ENCODE measurements at places on chromosomes 5 and 9.

DNA sequence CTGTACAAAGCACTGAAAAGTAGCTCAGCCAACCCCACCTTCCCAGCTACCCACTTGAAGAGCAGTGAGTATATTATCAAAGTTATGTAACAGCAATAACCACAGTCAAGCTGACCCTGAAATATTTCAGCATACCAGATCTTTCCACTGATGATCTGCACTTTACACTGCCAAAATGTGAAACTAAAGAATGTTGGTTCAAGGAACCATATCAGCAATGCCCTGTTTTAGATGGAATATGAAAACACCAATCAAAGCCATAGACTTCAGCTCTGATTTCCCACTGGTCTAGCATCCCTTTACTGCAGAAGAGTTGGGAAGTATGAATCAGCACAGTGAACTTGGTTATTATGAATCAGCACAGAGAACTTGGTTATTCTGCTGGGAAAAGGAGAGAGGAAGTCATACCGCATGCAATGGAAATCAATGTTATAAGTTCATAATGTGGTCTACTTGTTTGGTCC is 20.0 kb downstream of the CEMIP2 start:
- DNase-seq, result peak; percentile 89

- DNase-seq, result no peak
Measured at GRCh38 chr5:154271936-154272514, 81.5 kb downstream of the GALNT10 start.

DNA sequence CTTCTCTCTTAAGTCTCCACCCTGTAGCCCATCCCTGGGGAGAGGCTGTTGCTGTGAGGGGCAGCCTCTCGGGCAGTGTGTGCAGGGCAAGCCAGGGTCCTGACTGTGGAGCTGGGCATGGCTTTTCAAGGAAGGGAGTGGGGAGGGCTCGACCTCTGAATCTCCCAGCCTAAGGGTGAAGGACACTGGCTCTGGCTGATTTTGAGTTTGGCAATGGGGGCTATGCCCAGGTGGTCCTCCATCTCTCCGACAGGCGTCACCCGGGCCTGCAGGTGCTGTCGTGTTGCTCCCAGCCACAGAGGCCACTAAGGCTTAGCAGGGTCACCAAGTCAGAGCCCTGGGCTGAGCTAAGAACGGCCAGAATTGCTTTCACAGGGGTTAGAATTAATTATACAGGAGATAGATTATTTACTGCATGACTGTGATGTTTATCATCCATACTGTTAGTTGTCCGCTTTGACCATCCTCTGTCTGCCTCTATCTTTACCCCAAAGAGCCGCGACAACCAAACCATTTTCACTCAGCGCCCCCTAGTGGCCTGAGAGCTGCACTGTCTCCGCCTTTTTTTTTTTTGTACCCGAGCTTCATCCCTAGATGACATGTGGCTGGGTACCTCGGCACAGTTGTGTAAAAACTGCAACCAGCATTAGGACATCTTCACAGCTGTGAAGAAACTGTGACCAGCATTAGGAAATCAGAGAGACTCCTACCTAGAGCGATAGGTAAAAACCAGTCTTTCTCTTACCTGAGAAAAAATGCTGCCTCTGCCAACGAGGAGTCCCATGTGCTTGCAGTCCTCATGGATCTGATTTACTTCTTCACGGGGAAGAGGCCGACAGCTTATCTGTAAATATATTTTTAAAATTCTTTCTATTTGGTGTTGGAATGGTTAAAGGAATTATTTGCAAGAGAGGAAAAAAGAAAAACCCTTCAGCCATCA is 44.5 kb downstream of the AGXT2 start:
- DNase-seq, result peak; percentile 64

DNA sequence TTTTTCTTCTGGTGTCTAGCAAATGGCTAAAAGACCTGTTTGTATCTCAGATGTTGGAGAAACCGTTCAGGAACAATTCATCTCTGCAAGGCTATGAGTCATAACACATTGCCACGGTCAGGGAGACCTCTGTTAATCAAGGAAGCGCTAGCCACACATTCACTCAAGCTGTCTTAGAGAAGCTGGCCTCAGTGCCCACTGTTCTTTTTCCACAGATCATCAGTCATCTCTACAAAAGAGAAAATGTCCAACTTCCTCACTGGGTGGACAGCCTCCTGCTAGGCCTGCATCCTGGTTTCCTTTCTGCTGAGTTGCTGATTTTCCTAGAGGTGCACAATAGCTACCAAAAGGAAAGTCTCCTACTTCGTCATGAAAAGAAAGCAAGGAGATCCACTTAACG is 360.5 kb downstream of the BNC2 start:
- DNase-seq, result peak; percentile 54

- DNase-seq, result no peak
Measured at GRCh38 chr5:50854082-50854481, 187.6 kb downstream of the PARP8 start.

DNA sequence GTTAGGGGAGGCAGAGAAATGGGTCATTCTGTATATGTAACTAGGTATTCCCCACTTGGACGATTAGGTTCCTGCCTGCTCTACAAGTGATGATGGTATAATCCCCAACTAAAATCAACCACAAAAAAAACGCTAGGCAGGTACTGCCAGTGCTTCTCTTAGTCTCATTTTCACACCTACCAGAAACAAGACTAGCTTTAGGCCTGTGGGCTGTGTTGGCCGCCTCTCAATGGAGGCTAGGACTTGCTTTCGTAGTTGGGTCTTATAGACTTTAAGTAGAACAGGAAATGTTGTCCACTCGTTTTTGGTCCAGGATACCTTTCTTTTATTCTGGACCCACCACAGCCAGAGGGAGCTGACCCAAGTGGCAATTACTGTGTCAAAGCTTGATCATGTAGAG is 111.8 kb downstream of the UNC13B start:
- DNase-seq, result no peak

GRCh38 chr9:84804951-84805694 is 135.6 kb downstream of the NTRK2 start:
- DNase-seq, result no peak

DNA sequence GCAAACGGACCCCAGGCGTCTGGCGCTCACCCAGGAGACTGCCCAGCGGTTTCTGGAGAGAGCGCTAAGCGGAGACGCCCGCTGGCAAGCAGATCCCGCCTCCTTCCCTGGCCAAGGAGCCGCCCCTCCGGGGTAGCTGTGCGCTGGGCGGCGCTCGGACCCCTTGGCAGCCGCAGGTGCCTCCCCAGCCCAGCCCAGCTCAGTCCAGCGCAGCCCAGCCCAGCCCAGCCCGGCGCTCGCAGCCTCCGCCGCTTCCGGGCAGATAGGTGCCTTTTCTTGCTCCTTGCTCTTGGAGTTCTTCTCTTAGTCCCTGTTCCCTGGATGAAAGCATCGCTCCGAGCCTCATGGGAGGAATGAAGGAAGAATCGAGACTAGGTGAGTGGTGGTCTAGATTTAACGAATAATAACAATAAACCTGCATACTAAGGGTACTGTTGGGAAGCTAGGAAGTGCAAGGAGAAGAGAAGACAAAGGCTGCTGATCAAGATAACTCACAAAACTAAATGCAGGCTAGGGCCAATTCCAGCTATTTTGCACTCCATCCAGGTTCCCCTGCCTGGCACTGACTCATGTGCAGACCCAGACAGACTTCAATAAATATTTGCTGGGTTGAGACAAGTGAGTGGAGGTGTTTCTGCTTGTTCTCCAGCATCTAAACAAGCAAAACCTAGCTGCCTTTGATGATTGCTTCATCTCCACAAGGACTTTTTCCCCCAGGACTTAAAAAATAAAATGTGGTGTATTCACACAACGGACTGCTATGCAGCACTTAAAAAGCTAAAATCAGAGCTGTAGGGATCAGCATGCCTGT is at the start of gene STK32A:
Gene STK32A (plus strand): TSS at position 202 of the 811 bp plus-strand sequence. CDS start 4,609 bp downstream, outside the sequence.
- peak; percentile 37 for DNase-seq

GRCh38 chr9:97479496-97480159 is 21.8 kb upstream of the TMOD1 start:
- no peak for DNase-seq

DNA sequence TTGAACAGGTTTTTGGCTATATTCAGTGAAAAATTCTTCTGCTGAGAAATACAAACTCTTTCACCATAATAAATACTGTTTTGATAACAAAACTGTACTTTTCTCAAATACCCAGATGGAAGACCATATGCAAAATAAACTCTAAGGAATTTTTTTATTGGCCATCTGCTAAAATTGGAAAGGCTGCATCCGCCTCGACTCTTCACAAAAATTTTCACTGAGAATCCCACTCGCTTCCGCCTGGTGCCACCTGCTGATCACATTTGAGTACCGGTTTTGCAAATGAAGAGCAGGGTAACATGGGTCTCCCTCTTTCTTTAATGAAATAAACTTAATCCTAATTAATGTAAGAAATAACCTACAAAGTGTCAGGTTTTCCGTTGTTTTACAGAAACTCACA is 76.4 kb downstream of the TTLL11 start:
- DNase-seq, result no peak

GRCh38 chr9:30928045-30928444 is 1456.4 kb upstream of the ACO1 start:
- no peak for DNase-seq

GRCh38 chr5:112257976-112258375 is 161.1 kb downstream of the EPB41L4A start:
- DNase-seq, result no peak

GRCh38 chr5:150431574-150431973 is 18.0 kb downstream of the RPS14 start:
- DNase-seq, result no peak

- no peak for DNase-seq
Measured at GRCh38 chr5:160311491-160312133, 752 bp downstream of the CCNJL start.

DNA sequence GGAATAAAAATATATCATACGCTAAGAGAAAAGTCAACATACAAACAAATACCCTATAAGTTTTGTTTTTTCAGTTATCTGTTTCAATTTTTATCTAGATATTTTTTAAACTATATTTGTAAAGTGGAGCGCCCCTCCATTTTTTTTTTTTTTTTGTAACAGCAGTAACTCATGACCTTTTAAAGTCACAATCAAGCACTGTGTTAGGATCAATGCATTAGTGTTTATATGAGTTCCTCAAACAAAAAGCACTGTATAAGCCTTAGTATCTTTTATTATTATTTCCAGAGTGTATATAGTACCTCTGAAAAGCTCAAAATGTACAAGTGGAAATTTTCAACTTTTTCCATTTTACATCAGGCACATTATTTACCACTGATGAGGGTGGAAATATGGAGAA is 20.6 kb downstream of the PFDN1 start:
- DNase-seq, result no peak

DNA sequence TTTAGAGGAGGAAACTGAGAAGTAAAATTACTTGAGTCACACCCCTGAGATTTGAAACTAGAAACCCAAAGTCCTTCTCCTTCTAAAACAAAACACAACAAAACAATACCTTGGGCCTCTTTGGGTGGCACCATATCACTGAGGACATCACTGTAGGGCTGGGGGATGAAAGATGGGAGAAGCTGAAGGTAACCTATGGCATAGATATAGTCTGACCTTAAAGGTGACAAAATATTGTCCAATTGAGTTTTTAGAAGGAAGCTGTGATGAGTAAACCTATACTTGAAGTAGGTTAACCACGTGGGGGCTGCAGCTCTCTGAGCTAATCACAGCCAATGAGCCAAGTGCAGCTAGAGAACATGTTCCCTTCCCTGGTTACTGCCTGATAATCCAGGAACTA is 167.4 kb upstream of the CD180 start:
- no peak for DNase-seq

DNA sequence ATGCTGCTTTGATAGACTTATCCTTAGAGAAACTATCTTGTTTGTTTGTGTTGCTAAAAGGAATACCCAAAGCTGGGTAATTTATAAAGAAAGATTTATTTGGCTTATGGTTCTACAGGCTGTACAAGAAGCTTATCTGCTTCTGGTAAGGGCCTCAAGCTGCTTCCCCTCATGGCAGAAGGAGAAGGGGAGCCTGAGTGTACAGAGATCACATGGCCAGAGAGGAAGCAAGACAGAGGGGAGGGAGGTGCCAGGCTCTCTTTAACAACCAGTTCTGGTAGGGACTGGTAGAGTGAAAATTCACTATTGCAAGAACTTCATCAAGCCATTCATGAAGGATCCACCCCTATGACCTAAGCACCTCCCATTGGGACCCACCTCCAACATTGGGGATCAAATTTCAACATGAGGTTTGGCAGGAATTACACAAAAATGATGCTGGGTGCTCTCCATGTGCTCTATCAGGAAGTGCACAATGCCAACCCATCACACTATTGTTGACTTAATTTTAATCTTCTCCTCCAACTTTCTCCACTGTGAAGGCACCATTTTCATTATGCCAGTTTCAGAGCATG is 115.1 kb upstream of the SHB start:
- peak; percentile 27 for DNase-seq

GRCh38 chr9:73537561-73537960 is 385.9 kb downstream of the ANXA1 start:
- no peak for DNase-seq

DNA sequence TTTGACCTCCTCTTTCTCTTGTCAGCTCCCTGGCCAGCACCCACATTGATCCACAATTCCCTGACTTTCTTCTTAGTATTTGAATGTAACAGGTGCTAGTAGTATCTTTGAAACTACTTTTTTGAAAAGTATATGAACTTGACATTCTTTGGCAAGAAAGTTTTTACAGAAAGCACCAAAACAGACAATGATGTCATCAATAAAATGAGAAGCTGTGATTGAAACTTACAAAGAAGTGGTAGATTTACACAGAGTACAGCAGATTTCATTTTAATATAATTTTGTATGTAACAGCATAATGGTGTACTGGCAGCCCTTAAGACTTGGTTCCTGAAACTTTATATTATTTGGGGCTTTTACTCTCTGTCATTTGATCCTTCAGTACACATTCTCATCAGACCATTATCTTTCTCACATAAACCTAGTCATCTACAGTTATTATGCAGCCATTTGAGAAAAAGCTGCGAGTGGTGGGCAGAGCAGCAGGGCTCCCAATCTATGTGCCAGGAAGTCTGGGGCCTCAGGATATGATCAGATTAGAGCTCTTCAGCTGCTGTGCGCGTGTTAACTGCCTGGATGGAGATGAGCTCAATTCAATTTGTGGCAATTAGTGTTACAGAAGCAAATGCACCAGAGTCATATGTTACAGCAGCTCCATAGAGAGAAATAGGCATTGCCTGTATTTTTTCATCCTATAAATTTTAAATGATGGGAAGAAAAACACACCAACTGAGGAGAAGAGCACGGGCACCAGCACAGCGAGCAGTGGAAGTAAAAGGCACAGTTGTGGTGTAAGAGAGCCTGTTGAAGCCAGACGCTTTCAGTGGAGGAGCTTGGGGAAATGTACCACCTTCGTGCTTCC is 126.1 kb downstream of the STARD4 start:
- peak; percentile 19 for DNase-seq

DNA sequence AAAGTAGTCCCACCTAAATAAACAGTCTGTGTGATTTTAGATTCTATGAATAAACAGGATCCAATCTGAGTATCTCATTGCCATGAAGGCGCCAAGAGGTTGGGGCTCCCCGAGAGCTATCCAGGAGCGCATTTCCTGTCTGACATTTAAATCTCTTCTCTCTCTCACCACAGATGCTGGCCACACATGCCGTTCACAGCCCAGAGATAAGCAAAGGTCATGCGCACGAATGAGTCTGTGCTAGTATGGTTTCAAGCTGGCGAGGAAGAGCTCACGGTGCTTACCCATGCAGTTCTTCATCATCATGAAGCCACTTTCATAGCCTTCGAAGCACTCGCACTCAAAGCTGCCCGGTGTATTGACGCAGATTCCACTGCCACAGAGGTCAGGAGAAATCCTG is 199.4 kb downstream of the FBN2 start:
- no peak for DNase-seq

- no peak for DNase-seq
Measured at GRCh38 chr9:107437716-107438115, 51.9 kb downstream of the KLF4 start.

Measured in GM23248 (cell line).